Pulmonary artery endothelial cell (primary cell): ENCODE measurements at places on chromosomes 5 and 9. TPM values are rescaled to one million over a fixed set of nuclear protein-coding genes. Genes with fewer than 3 reads are reported as not detected.

Gene WDR38
- 0.07 TPM in 1 of 2 replicates, not detected in the other for total RNA-seq

Gene ADRB2
- total RNA-seq, result 3.1 and 3.5 TPM in 2 replicates

Gene NUTM2G
- not detected in 2 replicates for total RNA-seq

Gene CSF1R
- not detected in 2 replicates for total RNA-seq

Gene RFESD
- 1.3 and 1.8 TPM in 2 replicates for total RNA-seq

Gene SPINK4
- not detected in 2 replicates for total RNA-seq

Gene PCDHGB3
- total RNA-seq, result 1.3 and 1.6 TPM in 2 replicates

Gene CENPK
- total RNA-seq, result 17.8 and 22.3 TPM in 2 replicates

Gene TSSK1B
- not detected in 2 replicates for total RNA-seq

Gene SOHLH1
- total RNA-seq, result not detected in 2 replicates

Gene OBP2B
- total RNA-seq, result not detected in 2 replicates
